ENCODE measurements at places on chromosomes 12 and 14.

- DNase-seq = no peak
These were observed 100.2 kb downstream of the KIF26A start for GRCh38 chr14:104238424-104239184.

DNA sequence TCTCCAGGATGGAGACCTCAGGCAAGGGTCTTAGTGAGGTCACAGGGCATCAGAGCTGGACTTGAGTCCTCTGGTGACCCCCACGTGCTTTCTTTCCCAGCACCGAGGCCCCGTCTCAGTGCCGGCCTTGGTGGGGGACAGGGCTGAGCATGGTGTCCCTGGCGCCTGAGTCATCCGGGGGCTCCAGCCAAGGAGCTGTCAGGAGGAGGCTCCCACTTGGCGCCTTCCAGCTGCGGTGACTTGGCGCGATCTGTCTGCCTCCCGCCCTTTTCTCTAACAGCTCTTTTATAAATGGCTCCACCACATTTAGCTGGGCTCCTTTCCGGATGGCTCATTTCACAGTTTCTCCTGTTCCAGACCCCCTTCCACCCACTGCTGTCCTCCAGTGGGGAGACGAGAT, 60.4 kb downstream of the PRMT8 start:
- DNase-seq = no peak

DNA sequence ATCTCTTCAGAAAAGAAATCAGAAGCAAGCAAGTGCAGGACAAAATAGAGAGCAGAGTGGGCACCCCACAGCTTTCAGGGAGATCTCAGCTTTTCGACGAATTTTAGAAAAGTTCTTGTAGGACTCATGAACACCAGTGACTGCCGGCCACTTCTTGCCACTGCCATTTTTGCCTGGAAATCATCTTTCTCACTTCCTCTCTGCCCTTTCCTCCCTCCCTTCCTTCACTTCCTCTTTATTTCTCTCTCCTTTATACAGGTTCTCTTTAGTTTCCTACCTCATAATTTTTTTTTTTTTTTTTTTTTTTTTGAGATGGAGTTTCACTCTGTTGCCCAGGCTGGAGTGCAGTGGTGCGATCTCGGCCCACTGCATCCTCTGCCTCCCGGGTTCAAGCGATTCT, 185.6 kb downstream of the APAF1 start:
- DNase-seq = no peak

- peak; percentile 49 for DNase-seq
These were observed 57.8 kb downstream of the TMEM117 start for GRCh38 chr12:43893670-43894069.

DNA sequence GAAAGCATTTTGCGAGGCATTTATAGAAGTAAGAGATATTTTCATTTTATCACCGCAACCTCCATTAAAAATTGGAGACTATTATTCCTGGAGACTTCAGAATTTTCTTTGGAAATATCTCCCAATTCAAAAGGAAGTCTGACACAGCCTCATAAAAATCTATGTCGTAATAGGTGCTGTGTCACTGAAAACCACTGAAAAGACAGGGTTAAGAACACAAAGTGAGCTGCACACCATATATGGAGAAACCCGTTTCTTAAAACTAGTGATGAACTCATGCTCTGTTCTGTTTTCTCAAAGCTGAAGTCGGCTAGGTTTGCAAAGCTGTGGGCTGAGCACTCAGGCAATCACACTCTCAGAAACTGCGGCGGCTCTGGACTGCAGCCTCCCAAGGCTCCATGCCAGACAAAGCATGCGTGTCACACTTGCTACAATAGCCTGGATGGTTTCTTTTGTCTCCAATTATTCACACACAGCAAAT, at the start of gene GLIPR1:
Gene GLIPR1, plus strand, starts transcription at position 287 of the 481 bp plus-strand sequence. Its CDS starts 126 bp downstream, at position 413.
- peak; percentile 99 for DNase-seq

DNA sequence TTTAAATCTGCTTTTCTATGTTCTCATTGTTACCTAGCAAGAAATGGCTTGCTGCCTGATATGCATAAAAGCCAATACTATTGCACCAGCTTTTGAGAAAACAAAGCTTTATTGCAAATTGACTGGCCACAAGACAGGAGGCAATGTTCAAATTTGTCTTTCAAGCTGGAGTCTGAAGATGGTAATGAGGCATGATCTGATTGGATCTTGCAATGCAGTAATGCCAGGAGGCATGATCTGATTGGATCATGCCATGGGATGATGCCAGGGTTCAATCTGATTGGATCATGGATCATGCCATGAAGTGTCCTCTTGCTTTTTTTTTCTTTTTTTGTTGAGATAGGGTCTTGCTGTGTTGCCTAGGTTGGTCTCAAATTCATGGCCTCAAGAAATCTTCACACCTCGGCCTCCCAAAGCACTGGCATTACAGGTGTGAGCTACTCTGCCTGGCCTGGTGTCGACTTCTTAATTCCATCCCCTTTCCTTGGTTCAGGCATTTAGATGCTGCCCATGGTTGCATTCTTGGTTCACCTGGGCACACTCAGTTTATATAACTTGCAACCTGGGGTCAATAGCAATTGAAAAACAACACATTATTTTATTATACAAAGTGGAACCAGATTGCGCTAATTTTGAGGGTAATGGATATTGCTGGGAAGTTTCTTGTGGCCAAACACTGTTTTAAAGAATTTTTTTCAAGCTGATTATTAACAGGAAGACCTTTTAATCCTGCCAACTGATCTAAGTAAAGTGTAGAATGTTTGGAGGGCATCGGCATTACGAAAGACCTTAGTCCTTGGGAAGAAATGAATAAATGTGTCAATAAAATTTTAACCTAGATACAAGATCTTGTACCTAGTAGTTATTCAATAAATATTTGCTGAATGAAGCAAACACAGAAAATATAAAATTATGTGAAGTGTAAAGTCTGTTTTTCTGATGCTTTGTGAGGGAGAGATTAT, 38.8 kb downstream of the HSD17B6 start:
- no peak for DNase-seq

- DNase-seq = no peak
These were observed 371.7 kb downstream of the SNAPC1 start for GRCh38 chr14:62133776-62134550.

GRCh38 chr12:11833174-11833895, 183.9 kb downstream of the ETV6 start:
- DNase-seq = no peak

Data from fibroblast of skin of right biceps (primary cell).